Activated naive CD8-positive, alpha-beta T cell treated with anti-CD3 and anti-CD28 coated beads for 36 hours (primary cell): ENCODE measurements at places on chromosomes 5 and 9. TPM values are rescaled to one million over a fixed set of nuclear protein-coding genes. Genes with fewer than 3 reads are reported as not detected.

The FOXE1 gene
- total RNA-seq: not detected

The PDE8B gene
- total RNA-seq: 0.16 TPM

The FAXDC2 gene
- 0.08 TPM for total RNA-seq

The TNFAIP8 gene
- 178 TPM for total RNA-seq

The ABLIM3 gene
- not detected for total RNA-seq

The PIP5K1B gene
- 1.9 TPM for total RNA-seq

The REEP2 gene
- 4.0 TPM for total RNA-seq

The PITX1 gene
- total RNA-seq: not detected

The SLC6A7 gene
- not detected for total RNA-seq
